Upper lobe of right lung (tissue), 1 donor: ENCODE measurements at places on chromosomes 11 and 22.

GRCh38 chr11:69335007-69335780 is 41.2 kb downstream of the MYEOV start:
- peak; percentile 25 for DNase-seq

- DNase-seq: no peak
Observed at GRCh38 chr11:132541794-132542193, 990.5 kb downstream of the OPCML start.

- no peak for DNase-seq
Observed at GRCh38 chr11:119121811-119122124, 388 bp downstream of the HINFP start.

DNA sequence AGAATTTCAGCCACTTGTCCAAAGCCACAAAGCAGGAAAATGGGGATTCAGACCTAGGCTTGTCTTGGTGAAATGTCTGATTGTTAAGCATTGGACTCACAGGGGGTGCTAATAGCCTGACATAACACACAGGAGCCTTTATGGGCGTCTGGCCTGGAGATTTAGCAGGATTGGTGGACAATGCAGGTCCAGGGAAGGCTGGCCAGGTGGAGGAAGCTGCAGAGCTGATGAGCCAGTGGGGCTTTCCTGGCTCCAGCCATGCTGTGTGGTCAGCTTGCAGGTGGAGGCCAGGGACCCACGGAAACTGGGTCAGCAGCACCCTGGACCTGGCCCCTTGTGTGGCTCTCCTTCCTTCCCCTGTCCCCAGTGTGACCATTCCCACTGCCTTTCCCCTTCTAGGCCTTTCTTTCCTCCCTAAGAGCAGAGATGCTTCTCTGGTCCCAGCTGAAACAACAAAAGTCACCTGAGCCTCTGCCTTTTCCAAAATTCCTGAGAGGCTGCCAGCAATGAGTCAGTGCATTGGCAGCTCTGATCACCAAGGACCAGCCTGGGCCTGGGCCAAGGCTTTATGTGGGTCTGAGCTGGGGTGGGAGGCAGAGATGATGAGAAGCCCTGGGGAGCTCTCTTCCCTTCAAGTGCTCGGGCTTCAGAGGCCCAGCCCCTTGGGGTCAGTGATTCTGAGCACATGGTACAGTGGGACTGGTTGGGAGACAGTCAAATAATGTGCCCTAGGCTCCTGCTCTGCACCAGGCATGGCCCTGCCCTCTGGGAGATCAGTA is 85.2 kb downstream of the CCDC81 start:
- DNase-seq: no peak

DNA sequence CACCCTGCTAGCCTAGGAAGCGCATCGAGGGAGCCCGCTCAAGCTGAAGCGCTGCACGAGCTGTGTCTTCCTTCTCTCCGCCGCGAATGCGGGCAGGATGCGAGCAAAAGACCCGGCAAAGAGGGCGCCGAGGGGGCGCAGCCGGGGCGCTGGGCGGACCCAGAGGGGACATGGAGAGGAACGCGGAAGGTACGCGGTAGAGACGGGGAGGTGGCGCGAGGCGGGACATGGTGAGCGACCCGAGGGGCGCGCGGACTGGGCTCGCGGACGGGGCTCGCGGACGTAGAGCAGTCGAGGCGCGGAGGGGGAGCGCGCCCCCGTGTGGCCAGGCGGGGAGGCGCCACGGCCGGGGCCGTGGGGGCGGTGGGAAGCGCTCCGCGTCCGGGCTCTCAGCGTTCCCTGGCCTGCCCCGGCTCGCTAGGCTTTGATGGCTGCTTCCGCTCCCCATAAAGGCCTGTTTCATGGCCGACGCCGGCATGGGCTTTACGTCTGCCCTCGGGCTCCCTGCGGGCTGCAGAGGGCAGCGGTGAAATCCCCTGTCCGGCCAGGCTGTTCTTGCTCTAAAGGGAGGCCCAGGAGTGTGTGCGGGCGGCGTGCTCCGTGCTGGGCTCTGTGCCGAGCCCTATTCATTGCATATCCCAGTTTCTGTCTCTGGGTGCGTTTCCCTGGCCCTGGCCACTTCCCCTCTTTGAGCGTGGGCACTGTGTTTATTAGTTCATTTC is 31.2 kb upstream of the TRIM29 start:
- peak; percentile 83 for DNase-seq

DNA sequence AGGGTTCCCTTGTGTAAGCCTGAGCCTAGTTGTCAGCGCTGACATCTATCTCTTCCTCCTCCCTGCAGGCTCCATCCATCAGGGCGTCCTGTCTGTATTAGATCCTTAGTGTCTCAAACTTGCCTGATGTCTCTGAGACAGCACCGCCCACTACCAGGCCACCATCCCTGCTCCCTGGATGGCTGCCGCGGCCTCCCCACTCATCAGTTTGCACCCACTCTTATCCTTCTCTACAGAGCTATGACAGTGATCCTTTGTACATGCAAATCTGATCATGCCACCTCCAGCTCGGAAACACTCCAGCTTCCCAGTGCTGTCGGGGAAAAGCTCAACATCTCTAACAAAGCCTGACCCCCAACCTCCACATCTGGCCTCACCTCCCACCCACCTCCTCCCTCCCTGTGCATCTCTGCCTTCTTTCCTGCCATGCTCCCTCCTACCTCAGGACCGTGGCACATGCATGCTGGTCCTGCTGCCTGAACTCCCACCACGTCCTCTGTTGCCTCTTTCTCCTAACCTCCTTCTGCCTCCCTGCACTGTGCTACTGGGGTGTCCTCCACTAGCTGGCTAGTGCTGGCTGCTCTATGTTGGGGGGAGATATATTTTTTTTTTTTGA is 61.6 kb upstream of the EIF3D start:
- DNase-seq: no peak

GRCh38 chr11:60485987-60486386 is 6.6 kb upstream of the MS4A12 start:
- DNase-seq: no peak

- DNase-seq: no peak
Observed at GRCh38 chr22:39243439-39244135, 1.2 kb downstream of the PDGFB start.

- DNase-seq: no peak
Observed at GRCh38 chr11:47569646-47570045, 4.2 kb downstream of the PTPMT1 start.

DNA sequence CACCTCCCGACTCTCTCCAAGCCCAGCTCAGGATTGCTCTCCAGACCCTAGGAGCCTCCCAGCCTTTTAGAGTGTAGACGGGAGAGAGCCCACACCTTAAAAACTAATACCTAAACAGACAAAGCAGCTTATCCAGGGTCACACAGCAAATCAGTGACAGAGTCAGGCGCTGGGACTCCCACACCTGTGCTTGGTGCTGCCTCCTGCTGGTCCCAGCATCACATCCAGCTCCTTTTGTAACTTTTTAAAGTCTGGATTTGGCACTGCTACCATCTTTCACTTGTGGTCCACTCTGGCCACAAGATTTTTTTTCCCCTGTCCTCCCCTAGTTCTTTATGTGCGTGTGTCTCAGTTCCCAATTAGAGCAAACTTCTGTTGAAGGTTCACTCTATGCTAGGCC is 4.7 kb downstream of the ANO1 start:
- DNase-seq: no peak
